ENCODE measurements at places on chromosomes 5 and 9. TPM values are rescaled to one million over a fixed set of nuclear protein-coding genes. Genes with fewer than 3 reads are reported as not detected.

GRCh38 chr9:69455311-69455710, 130.3 kb downstream of the ENTREP1 start:
- H3K4me1 ChIP-seq = no peaks in the 10 kb centered on the region
- no peaks in the 10 kb centered on the region for H3K36me3 ChIP-seq
- no peak overlapping the region for H3K27ac ChIP-seq
- DNase-seq = no peak

- no peak overlapping the region for H3K27ac ChIP-seq
- no peak for DNase-seq
- H3K36me3 ChIP-seq = no peaks in the 10 kb centered on the region
Measured at GRCh38 chr9:134988706-134989105, 71.0 kb upstream of the FCN1 start.

- peak; percentile 31 for DNase-seq
- H3K27ac ChIP-seq = peak overlapping the region; percentile 62
- no peaks in the 10 kb centered on the region for H3K36me3 ChIP-seq
- no peaks in the 10 kb centered on the region for H3K27me3 ChIP-seq
Measured at GRCh38 chr9:94086486-94087345, 2.5 kb downstream of the PTPDC1 start.

GRCh38 chr5:56313004-56313531, 79.9 kb upstream of the ANKRD55 start:
- H3K4me3 ChIP-seq = no peak overlapping the region
- no peaks in the 10 kb centered on the region for H3K4me1 ChIP-seq
- no peak for DNase-seq
- no peak overlapping the region for H3K27ac ChIP-seq
- no peaks in the 10 kb centered on the region for H3K36me3 ChIP-seq

DNA sequence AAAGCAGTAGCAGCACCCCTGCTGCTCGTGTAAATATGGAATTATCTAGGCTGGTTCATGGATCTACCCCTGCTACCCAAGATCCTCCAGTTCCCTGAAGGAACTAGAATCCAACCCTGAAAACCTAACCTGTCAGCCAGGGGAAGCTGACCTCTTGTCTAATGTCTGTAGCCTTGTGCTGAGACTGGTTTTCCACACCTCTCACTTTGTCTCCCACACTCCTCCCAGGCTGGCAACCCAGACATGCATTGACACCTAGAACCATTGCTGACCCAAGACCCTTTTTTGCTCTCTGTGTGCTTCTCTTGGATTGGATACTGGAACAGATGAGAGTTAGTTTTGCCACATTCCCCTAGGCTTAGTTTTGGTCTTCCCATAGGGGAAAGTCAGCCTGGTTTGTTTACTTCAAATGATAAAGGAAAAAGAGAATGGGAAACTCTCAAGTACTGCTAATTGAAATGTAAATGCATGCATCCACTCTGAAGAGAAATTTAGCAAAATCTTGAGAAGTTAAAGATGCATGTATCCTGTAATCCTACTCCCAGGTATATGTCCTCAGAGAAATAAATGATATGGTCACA, 36.6 kb upstream of the NR4A3 start:
- H3K27me3 ChIP-seq = no peaks in the 10 kb centered on the region
- H3K4me1 ChIP-seq = no peaks in the 10 kb centered on the region
- DNase-seq = no peak
- no peak overlapping the region for H3K4me3 ChIP-seq
- no peaks in the 10 kb centered on the region for H3K36me3 ChIP-seq

The RBM22 gene
- total RNA-seq = 61.4 TPM

The CLK4 gene
- total RNA-seq = 9.8 TPM

The MROH2B gene
- not detected for total RNA-seq

The PDLIM7 gene
- 153 TPM for total RNA-seq

The KCNV2 gene
- not detected for total RNA-seq
